ENCODE measurements at places on chromosomes 7 and 10.

- no peak for DNase-seq
Measured at GRCh38 chr7:130379921-130380860, at the start of gene CPA1. CPA1 (plus strand) TSS chr7:130380494; CDS start chr7:130380521, 27 bp downstream.

GRCh38 chr7:16421333-16422102 is at the start of gene CRPPA:
CRPPA (minus strand) TSS chr7:16421538; CDS start chr7:16421322, 216 bp downstream.
- DNase-seq: no peak

GRCh38 chr10:132249824-132250375 is 57.9 kb downstream of the STK32C start:
- no peak for DNase-seq

GRCh38 chr10:97138174-97138573 is 47.6 kb downstream of the SLIT1 start:
- no peak for DNase-seq

- DNase-seq: no peak
Measured at GRCh38 chr10:17409170-17409733, 45.1 kb downstream of the ST8SIA6 start.

- no peak for DNase-seq
Measured at GRCh38 chr7:50725774-50726173, 56.9 kb downstream of the GRB10 start.

DNA sequence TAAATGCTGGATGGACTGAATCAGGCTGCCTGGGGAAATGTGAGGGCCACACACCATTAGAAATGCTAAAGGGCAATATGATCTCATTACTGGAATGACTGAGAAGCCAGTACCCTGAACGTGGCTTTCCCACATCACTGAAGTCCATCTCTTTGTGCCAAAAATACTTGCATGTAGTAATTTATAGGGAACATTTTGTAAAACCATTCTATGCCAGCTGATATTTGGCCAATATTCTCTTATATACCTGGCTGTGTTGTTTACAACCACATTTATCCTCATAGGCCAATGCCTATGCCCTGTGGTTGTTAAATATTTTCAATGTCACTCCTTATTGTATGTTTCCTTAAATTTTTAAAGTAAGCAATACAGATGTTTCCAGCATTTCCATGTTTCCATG is 111.6 kb downstream of the C10orf90 start:
- DNase-seq: no peak

DNA sequence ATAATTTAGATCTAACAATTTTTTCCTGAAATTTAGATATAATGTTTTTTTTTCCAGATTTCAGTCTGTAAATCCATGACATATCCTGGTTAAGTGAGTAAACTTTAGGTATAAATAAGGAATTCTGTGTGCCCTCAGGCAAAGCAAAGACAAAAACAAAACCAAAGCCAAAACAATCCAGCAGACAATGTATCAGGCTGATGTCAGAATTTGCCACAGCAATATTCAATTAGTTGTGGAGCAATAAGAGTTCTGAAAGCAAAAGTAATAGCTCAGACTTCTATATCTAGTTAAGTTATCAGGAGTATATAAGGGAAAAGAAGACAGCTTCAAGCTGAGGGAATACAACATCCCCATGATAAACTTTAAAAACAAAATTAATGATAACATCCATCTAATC is 82.0 kb downstream of the MKX start:
- DNase-seq: no peak

DNA sequence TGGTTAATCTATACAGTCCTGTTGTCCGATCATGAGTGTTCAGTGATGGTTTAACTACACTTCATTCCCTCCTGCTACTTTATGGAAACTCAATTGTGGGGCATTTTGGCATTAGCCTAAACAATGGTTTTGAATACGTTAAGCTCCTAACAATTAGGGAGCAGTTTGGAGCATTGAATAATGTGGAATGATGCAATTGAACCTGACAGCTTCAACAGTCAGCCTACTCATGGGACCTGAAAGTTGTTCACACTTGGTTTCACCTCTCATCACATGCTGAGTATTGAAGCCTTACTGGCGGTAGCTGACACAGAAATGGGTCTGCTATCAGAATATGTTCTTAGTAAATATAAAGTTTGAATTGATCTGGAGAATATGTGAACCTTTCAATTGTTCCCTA is 186.1 kb downstream of the MLLT10 start:
- no peak for DNase-seq

Measured in central memory CD8-positive, alpha-beta T cell (primary cell).